ENCODE measurements at places on chromosomes 1 and 21.

DNA sequence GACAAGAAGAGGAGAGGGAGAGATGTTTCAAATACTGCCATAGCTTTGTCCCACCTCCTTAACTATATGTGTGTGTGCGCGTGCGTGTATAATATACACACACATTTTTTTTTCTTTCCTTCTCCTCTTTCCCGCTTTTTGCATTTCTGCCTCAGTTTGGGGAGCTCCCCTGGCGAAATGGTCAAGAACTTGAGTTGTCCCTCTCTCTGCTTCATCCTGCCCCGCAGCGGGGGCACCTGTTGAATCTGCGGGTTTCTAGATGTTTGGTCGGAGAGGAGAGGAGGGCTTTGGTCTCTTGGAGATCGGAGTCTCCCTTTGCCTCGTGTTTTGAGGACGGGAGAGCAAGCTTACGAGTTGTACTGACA is 504 bp downstream of the SCCPDH start:
- DNase-seq = no peak

DNA sequence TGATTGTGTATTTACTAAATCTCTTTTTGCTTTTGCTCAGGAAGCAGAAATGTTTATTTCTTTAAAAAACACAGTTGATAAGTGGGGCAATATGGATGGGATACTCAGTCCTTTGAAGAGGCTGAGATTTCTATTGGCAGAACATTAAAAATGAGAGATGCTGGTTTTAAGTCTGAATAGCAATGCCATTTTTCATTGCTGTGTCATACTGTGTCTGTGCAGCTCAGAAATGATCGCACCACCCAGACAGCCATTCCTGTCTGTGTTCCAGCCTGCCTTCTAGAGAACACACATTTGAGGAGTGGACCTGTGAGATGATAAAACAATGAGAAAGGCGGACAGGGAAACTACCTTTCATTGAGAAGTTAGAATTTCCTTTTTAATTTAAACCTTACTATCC is 231.2 kb upstream of the USP24 start:
- no peak for DNase-seq

DNA sequence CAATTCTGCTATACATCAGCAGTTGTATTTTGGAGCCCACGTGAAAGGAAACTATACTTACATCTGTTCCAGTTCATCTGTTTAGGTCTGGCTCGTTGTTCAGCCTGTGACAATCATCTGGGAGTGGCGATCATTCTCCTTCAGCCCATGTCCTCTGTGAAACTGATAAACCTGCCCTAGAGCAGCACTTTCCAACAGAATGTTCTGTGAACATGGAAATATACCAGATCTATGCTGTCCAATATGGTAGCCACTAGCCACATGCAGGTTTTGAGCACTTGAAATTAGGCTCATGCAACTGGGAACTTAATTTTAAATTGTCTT is 24.5 kb upstream of the COQ8A start:
- DNase-seq = no peak

- no peak for DNase-seq
Measured at GRCh38 chr1:58608297-58608696, 31.2 kb upstream of the TACSTD2 start.

- no peak for DNase-seq
Measured at GRCh38 chr1:4086085-4086850, 186.2 kb upstream of the C1orf174 start.

GRCh38 chr21:46091118-46091517 is 6.8 kb upstream of the COL6A2 start:
- no peak for DNase-seq

- no peak for DNase-seq
Measured at GRCh38 chr1:225830841-225831240, 20.9 kb downstream of the EPHX1 start.

DNA sequence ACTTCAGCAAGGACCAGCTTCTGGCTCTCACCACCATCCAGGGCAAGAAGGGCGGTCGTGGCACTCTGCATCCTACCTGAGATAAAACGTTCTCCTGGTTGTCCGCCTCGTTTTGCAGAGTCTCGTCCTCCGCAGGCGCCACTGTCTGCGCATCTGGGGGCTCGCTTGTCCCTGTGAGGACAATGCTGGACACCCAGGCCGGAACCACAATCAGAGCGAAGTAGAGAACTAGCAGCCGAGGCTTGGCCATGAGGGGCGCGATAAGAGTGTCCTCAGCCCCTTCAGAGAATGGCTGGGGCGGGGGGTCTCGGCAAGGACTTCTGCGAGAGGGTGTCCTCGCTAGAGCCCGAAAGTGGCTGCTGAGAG is 505 bp downstream of the OLFML2B start:
- no peak for DNase-seq

DNA sequence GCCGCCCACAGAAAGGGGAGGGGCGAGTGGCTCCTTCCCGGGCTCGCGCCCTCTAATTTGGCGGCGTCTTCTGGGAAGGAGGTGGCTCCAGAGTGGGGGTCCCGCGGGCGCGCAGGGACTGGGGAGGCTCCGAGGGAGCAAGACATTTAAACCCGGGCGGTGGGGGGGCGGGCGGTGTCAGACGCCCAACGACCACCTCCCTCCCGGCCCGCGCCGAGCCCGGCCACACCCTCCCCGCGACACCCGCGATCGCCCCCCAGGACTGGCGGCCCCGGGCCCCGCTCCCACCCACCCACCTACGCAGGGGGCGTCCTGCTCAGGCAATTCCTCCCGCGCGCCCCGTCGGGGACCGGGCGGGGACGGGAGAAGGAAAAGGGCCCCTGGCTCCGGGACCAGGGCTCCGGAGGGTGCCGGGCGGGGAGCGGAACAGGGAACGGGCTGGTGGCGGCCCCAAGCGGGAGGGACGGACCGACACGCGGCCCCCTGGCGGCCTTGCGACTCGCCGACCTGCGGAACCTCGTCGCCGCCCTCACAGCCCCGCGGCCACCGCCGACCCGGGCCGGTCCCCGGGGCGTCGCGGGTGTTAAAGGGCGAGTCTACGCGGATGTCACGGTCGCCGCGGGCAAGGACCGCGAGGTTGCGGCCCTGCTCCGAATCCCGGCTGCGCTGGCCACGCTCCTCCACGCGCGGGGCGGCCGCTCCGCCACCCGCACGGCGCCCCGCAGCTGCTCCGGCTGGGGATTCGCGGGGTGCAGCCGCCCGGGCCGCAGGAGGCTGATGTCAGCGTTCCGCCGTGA is 94.0 kb upstream of the FMN2 start:
- no peak for DNase-seq

- DNase-seq = peak; percentile 56
Measured at GRCh38 chr1:231590453-231591198, 36.0 kb upstream of the DISC1 start.

DNA sequence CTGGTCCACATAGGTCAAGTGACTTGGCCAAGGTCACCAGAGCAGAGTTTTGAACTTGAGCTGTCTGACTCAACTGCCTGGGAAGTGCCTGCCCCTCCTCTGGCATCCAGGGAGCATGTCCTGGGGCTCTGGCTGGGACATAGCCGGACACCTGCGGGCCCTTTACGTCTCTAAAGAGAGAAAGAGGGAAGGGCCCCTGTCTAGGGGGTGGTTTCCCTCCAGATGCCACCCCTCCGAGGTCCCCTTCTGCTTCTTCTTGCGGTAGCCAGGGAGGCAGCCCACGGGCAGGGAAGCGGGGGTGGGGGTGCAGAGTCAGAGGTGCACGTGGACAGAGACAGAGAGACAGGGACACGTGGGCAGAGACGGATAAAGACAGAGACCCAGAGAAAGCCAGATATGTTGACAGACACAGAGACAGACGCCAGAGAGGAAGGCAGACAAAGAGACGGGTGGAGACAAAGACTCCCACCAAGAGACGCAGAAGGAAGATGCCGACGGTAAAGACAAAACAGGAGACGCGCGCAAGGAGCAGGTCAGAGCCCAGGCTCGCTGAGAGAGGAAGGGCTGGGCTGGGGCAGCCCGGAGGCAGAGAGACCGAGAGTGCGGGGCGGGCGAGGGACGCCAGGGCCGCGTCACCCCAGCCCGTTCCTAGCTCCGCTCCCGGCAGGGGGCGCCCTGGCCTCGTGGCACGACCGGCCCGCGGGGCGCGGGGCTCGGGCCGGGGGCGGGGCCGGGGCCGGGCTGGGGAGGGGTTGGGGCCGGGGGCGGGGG is 458 bp upstream of the ALPL start:
- DNase-seq = peak; percentile 82

GRCh38 chr1:224132901-224133300 is 19.0 kb downstream of the FBXO28 start:
- no peak for DNase-seq

DNA sequence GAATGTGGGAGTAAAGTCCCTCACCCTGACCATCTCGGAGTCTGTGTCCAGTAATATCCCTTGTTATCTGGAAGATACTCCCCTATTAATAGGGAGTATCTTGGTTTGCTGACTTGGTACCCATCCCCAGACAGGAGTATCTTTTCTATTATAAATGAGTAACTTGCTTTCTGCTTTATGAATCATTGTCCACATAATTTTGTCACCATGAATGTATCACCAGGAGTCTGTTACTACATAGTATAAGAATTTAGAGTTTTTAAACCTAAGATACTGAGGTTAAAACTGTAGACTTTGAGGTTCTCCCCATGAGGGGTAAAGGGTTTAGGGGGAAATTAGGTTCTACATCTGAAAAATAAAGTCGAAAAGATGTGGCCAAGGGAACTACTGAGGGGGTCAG is 175.6 kb downstream of the FCRL5 start:
- DNase-seq = no peak

DNA sequence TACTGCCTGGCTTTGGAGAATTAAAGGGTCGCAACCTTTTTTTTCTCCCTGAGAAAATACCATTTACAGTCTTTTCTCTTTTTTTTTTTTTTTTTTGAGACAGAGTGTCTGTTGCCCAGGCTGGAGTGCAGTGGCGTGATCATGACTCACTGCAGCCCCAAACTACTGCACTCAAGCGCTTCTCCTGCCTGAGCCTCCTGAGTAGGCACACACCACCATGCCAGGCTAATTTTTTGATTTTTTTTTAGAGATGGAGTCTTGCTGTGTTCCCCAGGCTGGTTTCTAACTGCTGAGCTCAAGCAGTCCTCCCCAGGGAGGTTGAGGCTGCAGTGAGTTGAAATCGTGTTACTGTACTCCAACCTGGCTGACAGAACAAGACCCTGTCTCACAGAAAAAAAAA is 24.6 kb downstream of the UBE4B start:
- peak; percentile 79 for DNase-seq

- no peak for DNase-seq
Measured at GRCh38 chr1:24996456-24996855, 66.4 kb upstream of the RUNX3 start.

DNA sequence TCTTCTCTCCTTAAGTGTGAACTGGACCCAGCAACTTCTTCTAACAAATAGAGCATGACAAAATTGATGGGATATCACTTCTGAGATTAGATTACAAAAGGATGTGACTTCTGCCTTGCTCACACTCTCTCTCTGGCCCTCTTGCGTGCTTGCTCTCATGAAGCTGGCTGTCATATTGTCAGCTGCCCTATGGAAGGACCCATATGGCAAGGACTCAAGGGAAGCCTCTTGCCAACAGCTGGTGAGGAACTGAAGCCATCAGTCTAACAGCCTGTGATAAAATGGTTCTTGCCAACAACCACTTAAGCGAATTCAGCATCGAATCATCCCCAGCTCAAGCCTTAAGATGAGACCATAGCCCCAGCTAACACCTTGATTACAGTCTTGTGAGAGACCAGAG is 4.8 kb upstream of the TLR5 start:
- DNase-seq = no peak

DNA sequence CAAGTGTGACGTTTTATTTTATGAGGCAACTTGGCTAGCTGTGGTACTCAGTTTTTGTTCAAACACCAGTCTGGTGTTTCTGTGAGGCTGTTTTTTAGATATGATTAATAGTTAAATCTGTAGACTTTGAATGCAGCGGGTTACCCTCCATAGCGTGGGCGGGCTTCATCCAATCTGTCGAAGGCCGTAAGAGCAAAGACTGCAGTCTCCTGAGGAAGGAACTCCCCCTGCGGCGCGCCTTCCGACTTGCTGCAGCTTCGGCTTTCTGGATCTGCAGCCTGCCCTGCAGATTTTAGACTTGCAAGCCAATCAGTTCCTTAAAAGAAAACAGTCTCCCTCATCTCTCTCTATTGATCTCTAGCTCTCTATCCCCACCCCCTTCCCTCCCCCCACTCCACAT is 4.2 kb upstream of the ZNF496 start:
- DNase-seq = no peak

DNA sequence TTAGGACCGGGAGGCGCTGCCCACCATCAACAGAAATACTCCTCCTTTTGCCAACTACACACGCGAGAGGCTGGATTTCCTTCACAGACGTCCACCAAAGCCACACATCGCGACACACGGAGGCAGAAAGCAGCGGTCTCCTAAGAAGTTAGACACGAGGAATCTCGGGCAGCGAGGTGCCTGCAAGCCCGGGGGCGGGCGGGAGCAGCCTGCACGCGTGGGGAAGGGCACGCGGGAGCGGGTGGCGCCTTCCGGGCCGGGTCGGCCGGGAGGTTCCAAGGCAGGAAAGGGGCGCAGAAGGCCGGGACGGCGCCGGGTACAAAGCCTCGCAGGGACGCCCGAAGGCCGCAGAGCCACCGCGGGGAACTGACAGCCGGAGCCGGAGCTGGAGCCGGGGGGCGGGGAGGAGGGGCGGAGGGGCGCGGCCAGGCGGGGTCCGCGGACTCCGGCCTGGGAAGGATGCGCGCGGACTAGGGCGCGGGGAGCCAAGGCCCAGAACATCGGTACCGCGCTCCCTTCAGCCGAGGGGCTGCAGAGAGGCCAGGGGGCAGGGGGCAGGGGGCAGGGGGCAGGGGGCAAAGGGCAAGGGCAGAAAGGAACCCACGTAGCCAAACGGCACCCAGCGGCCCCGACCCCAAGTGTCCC is 722 bp downstream of the NPHP4 start:
- peak; percentile 41 for DNase-seq

DNA sequence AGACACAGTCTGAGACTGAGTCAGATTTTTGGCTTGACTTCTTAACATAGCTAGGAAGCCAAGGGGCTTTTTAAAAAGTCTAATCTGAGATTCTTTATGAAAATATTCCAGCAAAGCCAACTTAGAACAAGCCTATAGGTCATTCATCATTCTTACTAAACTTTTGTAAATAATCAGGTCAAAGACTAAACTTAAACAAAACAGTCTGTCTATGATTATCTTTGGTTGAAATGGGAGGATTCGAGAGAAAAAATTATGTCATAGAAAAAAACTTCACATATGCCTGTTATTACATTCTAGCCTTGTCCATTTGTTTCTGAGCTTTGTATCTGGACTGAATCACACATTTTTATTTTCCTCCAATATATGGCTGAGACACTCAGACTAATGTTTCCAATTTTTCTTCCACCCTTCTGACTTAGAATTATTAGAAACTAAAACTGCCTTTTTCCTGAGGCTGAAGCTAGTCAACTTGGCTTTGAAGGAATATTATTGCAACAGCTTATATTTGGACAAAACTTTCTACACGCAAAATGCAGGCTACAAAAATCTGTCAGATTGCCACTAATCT is 83.3 kb downstream of the ETS2 start:
- no peak for DNase-seq

Data from Daoy (cell line).